ENCODE measurements at places on chromosomes 1 and 21.

DNA sequence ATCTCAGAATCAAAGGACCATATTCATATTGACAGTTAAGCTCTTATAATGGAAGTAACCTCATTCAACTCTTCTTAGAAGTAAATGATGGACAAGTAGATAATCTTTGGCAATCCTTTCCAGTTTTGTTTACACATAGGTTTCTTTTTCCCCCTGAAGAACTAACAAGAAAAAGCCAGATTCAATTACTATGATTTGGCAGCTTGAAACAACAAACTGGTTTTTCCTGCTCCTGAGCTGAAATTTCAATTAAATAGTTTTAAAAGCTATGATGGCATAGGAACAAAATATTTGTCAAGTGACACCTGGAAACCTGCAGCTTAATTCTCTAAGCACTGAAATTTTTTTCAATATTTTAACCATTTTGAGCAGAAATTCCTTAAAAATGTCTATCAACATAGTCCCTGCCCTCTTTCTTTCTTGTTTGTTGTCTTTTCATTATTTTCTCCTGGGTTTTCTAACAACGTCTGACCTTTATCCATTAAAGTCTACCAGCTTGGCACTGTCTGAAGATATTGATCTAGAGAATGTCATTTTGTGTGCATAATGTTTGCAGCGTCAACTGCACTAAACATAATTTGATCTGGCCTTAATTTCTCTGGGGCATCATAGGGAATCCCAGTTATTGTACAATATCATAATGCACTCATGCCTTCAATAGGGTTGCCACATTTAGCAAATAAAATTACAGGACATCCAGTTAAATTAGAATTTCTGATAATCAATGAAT is 4.0 kb upstream of the SLC35A3 start:
- DNase-seq, result no peak

DNA sequence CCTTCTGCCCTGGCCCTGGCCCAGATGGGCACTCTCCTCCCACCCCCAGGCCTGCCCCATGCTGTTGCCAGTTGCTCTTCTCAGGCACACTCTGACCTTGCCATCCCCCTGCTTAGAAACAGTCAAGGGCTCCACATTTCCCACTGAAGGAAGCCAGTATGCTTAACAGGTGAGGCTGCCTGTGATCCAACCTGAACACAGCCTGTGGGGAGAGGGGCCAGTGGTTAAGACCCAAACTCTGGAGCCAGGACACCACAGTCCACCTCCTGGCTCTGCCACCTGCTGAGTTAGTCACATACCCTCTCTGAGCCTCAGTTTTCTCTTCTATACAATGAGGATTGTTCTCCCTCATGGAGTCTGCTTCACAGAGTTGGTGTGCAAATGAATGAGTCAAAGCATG is 526.9 kb downstream of the MATN1 start:
- DNase-seq, result no peak

GRCh38 chr21:28779914-28780313 is 212.8 kb downstream of the LTN1 start:
- no peak for DNase-seq

- DNase-seq, result no peak
Observed at GRCh38 chr1:100943533-100943932, 47.6 kb downstream of the SLC30A7 start.

DNA sequence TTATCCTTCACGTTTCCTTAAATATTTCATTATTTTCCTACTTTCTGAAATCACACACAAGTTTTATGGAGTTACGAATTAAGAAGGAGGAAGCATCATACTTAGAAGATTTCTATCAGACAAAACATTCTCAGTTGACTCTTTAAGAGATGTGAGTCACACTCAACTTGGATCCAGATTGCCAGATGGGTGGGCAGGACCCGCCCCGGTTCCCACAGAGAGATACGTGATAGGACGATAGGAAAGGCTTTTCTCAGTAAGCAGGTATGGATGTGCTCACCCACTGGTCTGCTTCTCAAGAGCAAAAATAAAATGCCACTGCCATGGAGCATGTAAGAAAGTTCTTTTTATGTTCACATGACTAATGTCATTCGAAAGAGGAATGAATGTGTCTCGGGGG is 392.6 kb downstream of the MRPL39 start:
- DNase-seq, result no peak

GRCh38 chr1:18575620-18576019 is 55.0 kb upstream of the PAX7 start:
- peak; percentile 29 for DNase-seq

DNA sequence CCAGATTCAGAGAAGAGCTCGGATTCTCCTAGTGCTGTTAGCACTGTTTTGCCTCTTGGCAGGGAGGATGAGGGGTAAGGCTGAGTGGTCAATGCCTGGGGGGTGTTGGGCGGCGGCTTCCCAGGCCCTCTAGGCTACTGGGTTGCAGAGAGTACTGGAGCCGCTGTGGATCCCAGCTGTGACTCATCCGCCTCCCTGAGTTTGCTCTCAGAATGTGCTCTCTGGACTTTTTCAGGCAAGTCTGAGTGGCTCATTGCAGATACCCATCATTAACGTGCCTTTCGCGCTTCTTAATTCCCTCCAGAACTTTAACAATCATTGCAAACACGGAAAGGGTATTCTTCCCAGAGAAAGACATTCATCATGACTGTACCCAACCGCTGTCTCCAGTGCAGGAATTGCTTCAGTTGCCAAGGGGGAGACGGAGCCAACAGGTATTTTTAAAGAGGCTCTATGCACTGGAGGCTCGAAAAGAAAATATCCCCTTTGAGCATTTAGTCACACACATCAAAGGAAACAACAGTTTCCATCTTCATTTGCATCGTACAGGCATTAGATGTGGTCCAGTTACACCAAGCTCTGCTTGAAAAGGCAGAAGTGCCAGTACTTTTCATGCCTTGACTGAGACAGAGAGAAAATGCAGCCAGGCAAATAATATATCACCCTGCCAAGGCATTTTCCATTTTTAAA is 14.4 kb upstream of the CAMTA1 start:
- DNase-seq, result no peak

- peak; percentile 9 for DNase-seq
Observed at GRCh38 chr1:228860911-228861831, 125.9 kb downstream of the RHOU start.

GRCh38 chr1:91781371-91781825 is 104.6 kb downstream of the TGFBR3 start:
- DNase-seq, result no peak

DNA sequence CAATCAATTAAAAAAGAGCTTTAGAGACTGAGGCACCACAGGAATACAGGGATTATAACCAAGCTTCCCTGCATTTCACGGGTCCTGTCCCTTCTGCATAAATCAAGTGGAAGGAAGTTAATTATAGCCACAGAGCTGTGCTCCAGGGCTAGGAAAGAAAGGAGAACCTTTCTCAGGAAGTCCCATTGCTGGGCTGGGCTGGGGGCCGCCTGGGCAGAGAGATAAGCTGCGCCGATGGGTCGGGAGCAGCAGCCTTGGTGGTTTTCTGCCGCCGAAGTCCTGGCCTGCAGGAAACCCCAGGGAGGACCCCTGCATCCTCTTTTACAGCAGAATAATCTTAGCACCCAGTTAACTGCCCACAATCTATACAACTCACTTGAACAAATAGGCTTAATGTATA is 12.6 kb upstream of the CD34 start:
- DNase-seq, result no peak

GRCh38 chr1:224783006-224783651 is 146.3 kb upstream of the DNAH14 start:
- DNase-seq, result no peak

- DNase-seq, result no peak
Observed at GRCh38 chr1:160459056-160459455, 58.7 kb downstream of the VANGL2 start.

DNA sequence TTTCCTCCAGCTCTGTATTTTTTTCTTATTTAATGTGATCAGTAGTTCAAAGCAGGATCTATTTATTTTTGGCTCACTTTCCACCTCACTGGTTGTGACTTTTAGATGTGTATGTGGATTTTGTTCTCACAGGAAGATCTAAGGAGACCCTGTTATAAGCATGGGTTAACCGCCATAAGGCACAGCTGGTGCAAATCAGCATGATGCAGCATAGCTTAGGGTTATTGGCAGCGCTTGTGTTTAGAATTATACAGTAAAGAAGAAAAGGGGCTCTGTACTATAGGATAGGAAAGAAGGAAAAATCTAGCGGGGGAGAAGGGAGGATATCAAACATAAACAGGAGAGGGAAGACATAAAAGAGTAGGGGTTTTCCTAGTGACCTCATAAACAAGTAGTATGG is 26.9 kb upstream of the RGL1 start:
- no peak for DNase-seq

DNA sequence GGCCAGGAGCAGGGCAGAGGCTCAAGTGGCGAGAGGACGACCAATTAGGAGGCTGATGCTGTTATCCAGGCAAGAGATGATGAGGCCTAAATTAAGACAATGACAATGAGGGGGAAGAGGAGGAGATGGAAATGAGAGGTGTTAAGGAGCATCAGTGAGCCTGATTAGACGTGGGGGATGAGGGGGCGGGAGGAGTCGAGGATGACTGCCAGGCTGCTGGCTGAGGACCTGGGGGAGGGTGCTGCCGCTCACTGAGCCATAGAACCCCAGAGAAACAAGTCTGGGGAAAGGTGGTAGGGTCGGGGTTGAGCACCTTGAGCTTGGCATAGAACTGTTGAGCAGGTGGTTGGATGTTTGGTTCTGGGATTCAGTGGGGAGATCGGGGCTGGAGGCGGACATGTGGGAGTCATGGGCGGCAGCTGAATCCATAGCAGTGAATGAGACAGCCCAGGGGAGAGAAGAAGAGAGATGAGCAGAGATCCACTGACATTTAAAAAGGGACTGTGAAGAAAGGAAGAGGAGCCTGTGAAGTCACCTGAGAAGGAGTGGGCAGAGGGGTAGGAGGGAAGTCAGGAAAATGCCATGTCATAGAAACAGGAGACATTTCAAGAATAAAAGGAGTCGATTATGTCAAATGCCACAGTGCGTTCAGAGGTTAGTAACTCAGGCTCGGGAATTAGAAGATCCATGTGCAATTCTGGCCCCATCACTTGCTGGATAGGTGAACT is 28.5 kb downstream of the DLGAP3 start:
- no peak for DNase-seq

GRCh38 chr1:176338877-176339276 is 124.1 kb upstream of the PAPPA2 start:
- DNase-seq, result no peak

GRCh38 chr1:209249280-209249670 is 334.2 kb upstream of the CAMK1G start:
- DNase-seq, result no peak
